ENCODE measurements at places on chromosomes 6 and 20.

DNA sequence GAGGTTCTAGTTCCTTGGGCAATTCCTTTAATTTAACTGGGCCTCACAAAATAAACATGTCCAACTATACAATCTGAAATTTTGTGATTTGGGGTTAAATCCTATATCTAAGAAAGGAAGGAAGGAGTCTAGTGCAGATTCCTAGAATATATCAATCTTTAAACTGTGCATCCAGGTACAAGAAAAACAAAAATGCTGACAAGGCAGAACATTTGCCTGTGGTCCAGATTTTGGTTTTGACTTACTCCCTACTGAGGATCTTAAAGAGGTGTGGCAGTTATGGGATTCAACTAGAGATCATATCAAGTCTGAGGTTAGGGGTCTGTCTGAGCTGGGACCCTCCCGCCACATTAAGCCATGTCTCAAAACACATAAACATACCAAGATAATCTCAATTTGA lies 17.7 kb upstream of the COX7A2 start:
- DNase-seq: no peak

- no peak for DNase-seq
Observed at GRCh38 chr6:111967131-111967530, 86.8 kb upstream of the CCN6 start.

DNA sequence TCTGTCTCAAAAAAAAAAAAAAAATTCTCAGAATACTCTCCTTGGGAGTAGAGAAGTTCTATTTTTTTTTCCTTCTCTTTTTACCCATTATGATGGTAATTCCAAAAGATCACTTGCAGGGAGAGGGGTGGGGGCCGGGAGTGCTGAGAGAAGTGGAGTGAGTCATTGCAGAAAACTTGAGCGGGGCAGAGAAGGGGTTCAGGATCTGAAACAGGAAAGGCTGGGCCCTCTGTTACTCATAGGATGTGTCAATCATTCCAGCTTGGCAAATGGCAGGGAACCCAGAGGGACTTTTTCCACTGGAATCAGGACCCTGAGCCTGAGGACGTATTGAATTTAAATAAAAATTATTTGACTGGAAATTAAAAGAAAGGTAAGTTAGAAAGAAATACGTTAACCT lies 111.4 kb upstream of the ARMC2 start:
- peak; percentile 65 for DNase-seq

DNA sequence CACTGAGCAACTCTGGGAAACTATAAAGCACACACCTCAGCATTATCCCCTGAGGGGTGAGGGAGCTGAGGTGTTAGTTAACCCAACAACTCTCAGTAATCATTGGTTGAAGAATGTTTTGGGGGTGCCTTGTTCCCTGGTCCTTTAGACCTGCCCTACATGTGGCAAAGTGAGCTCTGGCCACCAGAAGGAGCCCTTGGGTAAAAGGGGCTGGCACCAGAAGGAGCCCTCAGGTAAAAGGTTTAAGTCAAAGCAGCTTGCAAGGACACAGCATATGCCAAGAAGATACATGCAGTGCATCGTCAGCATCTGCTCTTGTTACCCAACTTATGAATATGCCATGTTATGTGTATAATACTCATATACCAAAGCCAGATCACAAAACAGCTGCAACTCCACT lies 1081.7 kb downstream of the KIF16B start:
- peak; percentile 35 for DNase-seq

- DNase-seq: no peak
Observed at GRCh38 chr6:109050012-109050411, 44.6 kb downstream of the SESN1 start.
